Kidney tubule cell (primary cell): ENCODE measurements at places on chromosomes 7 and 10.

GRCh38 chr10:47030191-47030703, 119.0 kb downstream of the PTPN20 start:
- no peak for DNase-seq

GRCh38 chr7:31894308-31894707, 175.9 kb downstream of the PDE1C start:
- no peak for DNase-seq

GRCh38 chr10:7133278-7133677, 277.6 kb downstream of the SFMBT2 start:
- no peak for DNase-seq

DNA sequence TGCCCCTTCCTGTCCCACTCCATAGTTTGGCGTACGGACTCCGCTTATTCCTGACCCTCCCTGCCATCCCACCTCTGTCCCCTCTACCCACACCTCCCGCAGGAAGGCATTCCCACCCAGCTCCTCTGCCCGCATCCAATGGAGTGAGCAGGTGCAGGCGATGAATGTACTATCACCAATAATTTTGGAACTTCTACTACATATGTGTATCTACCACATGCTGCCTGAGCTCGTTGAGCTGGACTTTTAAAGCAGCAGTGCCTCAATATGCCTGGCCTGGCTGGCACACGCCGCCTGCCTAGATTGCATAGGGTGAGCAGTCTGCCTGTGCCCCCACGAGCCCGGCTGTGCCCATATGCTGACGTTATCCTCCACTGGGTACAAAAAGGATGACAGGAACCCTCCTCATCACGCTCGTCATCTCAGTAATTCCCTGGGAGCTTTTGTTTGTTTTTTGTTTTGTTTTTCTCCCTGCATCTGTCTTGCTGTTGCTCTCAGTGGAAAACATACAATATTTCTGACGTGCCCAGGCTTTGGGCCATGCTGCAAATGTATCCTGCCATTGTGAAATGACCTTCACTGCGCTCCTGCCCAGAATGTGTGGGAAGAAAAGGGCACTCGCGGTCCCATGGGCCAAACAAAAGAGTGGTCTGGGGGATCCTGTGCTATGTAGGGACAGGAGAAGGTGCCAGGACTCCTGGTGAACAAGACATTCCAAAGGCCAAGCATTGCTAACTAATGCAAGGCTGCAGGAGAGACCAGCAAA, 302.8 kb downstream of the PTPRN2 start:
- DNase-seq: no peak

GRCh38 chr7:120716307-120716706, 141.6 kb downstream of the TSPAN12 start:
- DNase-seq: no peak

GRCh38 chr7:150858236-150859197, 6.2 kb downstream of the AOC1 start:
- DNase-seq: no peak

DNA sequence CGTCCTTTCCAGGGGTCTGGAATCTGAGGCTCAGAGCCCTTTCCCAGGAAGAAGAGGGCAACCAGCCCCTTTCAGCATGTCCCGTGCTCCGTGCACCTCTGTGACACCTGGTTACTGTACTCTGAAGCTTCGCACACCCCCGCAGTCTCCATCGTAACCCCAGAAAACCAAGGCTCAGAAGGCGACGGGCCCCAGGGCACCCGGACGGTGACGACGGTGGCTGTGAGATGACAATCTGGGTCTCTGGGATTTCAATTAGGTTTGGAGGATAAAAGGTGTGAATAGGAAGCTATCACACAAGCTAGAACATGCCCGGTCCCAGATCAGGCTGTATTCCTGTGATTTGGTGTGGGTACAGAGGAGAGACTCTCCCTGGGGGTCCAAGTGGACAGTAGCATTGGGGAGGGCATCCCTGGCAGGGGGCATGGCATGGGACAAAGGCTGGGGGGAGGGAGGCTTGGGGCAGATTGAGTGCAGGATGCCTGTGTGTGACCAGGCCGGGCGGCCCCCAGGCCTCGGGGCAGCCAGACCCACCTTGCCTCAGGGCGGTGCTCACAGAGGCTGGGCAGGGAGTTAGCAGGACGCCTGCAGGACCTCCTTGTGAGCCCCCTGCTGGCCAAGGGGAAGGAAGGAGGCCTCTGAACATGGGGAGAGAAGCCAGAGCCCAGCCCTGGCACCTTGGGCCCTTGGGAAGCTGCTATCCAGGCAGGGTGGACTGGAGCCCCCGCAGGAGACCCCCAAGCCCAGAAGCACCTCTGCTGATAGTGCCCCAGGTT, 23.4 kb upstream of the PSMG3 start:
- no peak for DNase-seq

- DNase-seq: no peak
Observed at GRCh38 chr10:120555842-120556532, 99.0 kb downstream of the PLPP4 start.

GRCh38 chr10:130160775-130161174, 24.6 kb downstream of the GLRX3 start:
- no peak for DNase-seq

DNA sequence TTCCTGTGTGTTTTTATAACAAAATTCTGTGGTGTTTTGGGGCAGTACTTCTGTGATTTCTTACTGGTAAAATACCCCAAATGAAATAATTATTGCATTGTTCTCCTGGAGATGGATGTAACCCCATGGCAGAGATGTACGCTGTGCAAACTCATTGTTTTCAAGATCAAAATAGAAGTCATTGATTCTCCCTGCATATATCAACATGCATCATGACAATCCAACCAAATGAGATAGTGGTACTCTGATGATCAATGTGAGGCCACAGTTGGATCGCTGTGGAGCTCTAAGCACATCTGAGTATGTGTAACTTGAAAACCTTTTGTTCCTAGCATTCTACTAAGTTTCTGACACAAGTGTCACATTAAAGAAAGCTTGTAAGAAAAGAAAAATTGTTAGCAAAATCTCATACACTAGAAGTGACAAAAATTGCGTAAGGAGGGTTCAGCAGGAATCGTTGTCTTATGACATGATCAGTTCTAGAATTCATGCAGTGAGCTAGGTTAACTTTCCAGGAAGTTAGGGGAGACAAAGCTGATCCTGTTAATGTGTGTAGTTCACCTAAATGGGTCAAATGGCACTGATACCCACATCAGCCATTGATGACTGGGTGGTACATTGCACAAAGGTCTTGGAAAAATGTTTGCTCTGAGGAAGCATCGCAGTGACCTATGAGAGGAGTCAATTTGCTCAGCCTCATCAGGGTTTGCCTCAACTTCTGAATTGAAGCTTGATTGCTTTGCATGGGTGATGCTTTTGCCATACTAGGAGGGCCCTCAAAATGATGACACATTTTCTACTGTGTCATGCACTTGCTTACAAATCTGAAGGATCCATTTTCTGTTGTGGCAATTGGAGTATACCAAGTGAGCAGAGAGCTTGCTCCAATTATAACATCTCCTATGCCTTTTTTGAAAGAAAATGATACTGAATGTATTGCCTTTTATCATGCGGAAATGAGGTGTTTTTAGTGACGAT, 145.1 kb downstream of the PLXDC2 start:
- DNase-seq: no peak

- DNase-seq: peak; percentile 61
Observed at GRCh38 chr7:150329331-150330120, 6.2 kb upstream of the ACTR3C start.

DNA sequence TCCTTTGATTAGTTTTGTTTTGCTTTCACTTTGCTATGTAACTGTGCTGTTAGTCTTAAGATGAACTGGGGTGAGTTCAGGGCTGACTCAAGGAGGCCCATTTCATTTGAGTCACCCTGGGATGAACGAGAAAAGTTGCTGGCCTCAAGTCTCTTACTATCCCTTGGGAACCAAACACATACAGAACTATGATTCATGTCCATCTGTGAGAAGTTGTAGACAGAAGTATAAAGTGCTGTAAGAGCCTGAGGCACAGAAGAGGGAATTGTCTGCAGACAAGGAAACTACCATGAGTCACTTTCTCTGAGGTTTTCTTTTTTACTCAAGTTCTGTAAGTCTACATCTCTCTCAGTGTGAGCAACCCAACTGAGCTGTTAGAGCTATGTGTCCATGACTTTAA, 179.8 kb upstream of the CSTF2T start:
- peak; percentile 97 for DNase-seq

- no peak for DNase-seq
Observed at GRCh38 chr10:10605551-10606081, 412.1 kb upstream of the CELF2 start.

DNA sequence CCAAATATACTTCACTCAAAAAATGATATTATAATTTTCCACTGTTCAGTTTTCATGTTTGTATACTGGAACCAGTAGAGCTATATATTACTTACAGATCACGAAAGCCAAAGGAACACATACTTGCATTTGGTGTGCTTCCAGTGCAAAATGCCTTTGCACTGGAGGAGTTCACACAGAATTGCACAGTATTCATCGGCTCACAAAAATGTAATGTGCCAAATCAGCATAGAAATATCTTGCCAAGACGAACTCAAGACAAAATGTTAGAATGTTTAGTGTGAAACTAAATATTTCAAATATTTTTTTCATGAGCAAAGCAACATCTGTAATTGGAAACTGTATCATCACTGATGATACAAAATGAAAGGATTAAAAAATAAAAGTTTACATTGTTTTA, 646.2 kb upstream of the SEMA3D start:
- no peak for DNase-seq

DNA sequence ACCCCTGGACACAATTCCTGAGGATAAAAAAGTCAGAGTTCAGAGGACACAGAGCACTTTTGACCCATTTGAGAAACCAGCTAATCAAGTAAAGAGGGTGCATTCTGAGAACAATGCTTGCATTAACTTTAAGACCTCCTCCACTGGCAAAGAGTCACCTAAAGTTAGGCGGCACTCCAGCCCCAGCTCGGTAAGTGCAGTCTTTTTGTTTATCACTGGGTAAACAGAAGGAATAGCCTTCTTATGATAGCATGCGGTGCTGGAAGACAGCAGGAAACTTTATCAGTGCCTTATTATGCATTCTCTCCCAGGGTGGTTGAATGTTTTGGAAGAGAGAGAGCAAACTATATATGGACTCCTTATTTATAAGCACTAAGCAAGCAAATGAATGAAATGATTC, 130.5 kb downstream of the CDK14 start:
- DNase-seq: peak; percentile 7

GRCh38 chr7:57437581-57437980, 12.4 kb upstream of the ZNF716 start:
- no peak for DNase-seq

- DNase-seq: no peak
Observed at GRCh38 chr7:50266635-50267386, 37.7 kb upstream of the IKZF1 start.

- DNase-seq: peak; percentile 98
Observed at GRCh38 chr7:116776610-116777289, 85.6 kb upstream of the CAPZA2 start.

GRCh38 chr10:63273577-63273976, 140.4 kb downstream of the NRBF2 start:
- DNase-seq: peak; percentile 23

DNA sequence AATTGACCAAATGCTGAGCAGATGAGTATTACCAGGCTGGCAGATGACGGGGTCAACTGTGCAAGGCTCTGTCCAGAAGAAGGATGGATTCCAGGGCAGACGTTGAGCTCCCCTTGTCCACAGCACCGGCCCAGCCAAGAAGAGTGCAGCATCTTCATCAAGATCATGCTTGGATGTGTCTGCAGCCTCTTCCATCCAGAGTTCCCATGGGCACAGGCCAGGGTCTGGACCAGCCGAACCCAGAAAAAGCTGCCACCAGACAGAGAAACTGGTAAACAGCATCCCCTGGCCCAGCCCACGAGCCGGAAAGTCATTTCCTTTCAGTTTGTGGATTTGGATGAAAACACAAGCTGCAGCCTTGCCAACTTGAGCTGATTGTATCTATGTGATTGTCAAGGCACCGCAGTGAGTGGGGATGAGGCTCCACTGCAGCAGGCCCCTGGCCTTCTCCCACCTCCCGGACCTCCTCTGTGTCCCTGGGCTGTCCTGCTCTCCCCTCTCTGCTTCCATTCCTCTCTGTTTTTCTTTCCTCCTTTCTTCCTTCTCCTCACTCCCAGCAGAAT, 321.8 kb downstream of the TCERG1L start:
- DNase-seq: no peak

- DNase-seq: peak; percentile 94
Observed at GRCh38 chr7:1883031-1883761, 213.1 kb downstream of the ELFN1 start.

- DNase-seq: peak; percentile 83
Observed at GRCh38 chr7:81190997-81191768, 272.3 kb upstream of the SEMA3C start.

DNA sequence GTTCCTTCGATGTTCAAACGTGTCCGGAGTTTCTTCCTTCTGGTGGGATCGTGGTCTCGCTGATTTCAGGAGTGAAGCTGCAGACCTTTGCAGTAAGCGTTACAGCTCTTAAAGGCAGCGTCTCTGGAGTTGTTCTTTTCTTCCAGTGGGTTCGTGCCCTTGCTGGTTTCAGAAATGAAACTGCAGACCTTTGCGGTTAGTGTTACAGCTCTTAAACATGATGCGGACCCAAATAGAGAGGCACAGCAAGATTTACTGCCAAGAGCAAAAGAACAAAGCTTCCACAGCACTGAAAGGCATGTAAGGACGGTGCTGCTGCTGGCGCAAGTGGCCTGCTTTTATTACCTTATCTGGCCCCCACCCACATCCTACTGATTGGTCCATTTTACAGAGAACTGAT, 931.4 kb downstream of the IPMK start:
- DNase-seq: no peak

GRCh38 chr7:140696680-140697446, at the start of gene NDUFB2:
Gene NDUFB2 (plus strand): TSS chr7:140696708. CDS start chr7:140696745, 37 bp downstream.
- peak; percentile 83 for DNase-seq

DNA sequence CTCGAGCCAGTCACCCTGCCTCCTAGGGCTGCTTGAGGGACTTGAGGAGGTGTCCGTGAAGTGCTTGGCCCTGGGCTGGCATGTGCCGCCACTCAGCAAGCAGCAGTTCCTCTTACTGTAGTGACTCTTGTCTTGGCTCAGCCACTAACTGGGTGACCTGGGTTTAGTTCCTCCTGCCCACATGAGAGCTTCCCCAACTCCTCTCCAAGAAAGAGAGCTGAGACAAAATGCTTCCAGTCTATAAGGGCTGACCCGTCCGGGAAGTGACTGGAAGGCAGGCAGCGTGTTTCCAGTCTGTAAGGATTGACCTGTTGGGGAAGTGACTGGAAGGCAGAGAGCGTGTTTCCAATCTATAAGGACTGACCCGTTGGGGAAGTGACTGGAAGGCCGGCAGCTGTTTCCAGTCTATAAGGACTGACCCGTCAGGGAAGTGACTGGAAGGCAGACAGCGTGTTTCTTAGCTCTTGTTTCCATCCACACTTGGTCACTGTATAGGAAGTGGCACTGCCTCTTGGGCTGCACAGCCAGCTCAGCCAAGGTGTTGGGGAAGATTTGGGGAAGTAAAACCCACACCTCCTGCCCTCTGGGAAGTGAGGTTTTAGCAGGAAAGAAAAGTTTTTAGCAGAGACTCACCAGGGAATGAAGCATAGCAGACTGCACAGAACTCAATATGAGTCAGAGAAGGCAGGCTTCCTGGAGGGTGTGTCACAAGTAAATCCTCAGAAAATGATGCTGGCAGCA, 53.3 kb upstream of the PPIF start:
- DNase-seq: peak; percentile 81
